ENCODE measurements at places on chromosomes 1 and 21.

GRCh38 chr1:83500987-83501591, 497.8 kb downstream of the TTLL7 start:
- DNase-seq, result no peak

GRCh38 chr1:169044296-169044695, 62.2 kb upstream of the ATP1B1 start:
- DNase-seq, result no peak

DNA sequence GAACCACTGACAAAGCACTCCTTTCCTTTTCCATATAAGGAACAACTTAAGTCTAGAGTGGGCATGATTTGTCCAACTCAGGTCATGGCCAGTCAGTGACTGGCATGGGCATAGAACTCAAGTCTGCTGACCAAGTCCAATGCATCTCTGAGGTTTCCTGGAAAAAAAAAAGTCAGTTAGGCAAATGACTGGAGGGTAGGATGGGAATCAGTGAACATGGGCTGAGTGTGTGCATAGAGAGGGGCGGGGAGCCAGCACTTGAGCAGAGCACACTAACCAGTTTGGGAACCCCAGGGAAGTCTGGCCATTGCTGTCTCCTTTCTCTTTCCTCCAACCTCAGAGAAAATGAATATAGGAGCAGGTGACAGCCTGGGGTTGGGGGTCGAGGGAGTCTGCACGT, 53.6 kb upstream of the FMOD start:
- DNase-seq, result no peak

- DNase-seq, result no peak
These were observed 148.2 kb downstream of the RWDD3 start for GRCh38 chr1:95382000-95382786.

- DNase-seq, result no peak
These were observed 21.3 kb downstream of the OVAAL start for GRCh38 chr1:180579961-180580611.

DNA sequence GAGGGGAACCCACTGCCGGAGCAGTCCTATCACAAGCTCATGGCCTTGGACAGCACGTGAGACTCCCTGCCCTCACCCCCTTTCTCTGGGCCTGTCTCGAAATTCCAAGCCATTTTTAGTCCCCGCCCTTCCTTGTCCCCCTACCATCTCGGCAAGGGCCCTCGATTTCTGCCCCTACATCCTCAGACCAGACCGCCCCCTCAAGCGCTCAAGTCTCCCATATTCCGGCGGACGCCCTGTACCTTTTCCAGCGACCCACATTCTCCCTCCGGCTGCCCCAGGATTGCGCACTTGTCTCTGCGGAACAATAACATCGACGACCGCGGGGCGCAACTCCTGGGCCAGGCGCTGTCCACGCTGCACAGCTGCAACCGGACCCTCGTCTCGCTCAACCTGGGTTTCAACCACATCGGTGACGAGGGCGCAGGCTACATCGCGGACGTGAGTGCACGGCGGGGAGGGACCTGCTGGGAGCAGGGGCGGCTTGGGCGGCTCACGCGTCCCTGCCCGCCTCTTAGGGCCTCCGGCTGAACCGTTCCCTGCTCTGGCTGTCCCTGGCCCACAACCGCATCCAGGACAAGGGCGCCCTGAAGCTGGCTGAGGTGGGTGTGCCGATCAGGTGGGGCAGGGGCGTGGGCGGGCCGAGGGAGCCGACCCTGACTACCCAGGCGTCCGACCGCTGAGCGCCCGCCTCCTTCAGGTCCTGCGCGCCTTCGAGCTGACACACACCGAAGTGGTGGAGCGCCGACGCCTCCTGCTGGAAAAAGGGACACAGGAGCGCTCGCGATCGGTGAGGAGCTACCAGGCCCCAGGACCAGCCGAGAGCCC, 7.0 kb downstream of the LRRC71 start:
- peak; percentile 29 for DNase-seq

DNA sequence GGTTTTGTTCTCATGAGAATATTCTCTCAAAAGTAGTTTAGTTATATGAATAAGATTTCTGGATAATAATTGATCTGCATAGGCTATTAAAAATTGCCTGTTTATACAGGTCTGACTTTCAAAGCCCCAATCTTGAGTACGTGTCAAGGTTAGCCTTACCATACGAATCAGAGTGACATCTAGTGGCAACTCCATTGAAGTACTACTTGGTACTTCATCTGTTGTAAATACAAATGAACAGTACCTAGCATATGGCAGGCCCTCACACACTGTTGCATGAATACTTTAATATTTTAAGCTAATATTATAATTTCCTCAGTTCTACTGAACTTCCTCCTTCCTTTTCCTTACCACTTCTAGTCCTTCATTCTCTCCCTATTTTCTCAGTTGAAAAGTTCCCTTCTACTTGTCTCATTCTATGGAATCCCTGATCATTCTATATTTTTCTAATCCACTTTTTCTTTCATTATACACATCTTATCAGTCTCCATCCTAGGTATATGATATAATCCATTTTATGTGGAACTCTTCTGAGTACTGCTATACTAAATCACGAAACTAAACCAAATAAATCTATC, 101.2 kb downstream of the AKT3 start:
- no peak for DNase-seq

Data from stimulated activated CD8-positive, alpha-beta memory T cell treated with anti-CD3 and anti-CD28 coated beads, Interleukin-15, amount 100 ng/mL, for 4 hours (primary cell).